ENCODE measurements at places on chromosomes 3 and 15. TPM values are rescaled to one million over a fixed set of nuclear protein-coding genes. Genes with fewer than 3 reads are reported as not detected.

DNA sequence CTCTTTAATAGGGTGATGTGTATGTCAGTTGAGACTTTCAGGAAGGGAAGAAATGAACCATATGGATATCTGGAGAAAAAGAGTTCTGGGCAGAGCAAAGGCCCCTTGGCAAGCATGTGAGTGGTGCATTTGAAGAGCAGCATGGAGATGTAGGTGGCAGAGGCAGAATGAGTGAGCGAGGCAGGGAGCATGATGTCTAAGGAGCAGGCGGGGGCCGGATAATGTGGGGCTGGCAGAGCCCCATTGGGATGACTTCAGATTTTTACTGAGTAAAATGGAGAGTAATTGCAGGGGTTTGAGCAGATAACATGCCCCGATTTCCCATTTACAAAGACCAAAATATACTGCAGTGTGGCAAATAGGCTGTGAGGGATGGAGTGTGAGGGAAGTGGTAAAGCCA, 52.9 kb upstream of the PLCL2 start:
- peaks cover 4% of the 10 kb centered on the region for H3K4me1 ChIP-seq
- H3K27ac ChIP-seq, result no peak overlapping the region
- no peak overlapping the region for H3K4me3 ChIP-seq
- no peaks in the 10 kb centered on the region for H3K36me3 ChIP-seq

DNA sequence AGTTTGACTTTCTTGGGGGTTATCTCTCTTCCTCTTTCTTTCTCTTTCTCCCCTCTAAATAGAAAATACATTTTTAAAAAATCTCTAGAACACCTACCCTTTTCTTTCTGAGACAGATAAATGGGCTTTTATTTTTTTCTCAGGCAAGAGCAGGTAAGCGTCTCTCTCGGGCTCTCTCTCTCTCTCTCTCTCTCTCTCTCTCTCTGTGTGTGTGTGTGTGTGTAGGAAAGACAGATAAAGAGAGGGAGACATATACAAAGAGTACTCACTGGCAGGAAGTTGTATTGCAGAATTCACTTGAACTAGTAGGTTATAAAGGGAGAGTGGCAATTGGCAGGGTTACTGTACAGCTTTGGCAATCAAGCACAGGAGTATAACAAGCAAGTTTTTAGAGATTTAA, 118.1 kb upstream of the LSAMP start:
- no peaks in the 10 kb centered on the region for H3K36me3 ChIP-seq
- no peaks in the 10 kb centered on the region for H3K27me3 ChIP-seq
- H3K4me1 ChIP-seq, result no peaks in the 10 kb centered on the region

GRCh38 chr3:194500198-194500597, 13.4 kb upstream of the ATP13A3 start:
- no peaks in the 10 kb centered on the region for H3K27me3 ChIP-seq
- no peak overlapping the region for H3K4me3 ChIP-seq
- peaks cover 7% of the 10 kb centered on the region for H3K4me1 ChIP-seq
- H3K27ac ChIP-seq, result no peak overlapping the region

GRCh38 chr3:139537361-139537760, 2.2 kb downstream of the RBP1 start:
- peaks cover 69% of the 10 kb centered on the region for H3K4me1 ChIP-seq
- H3K27me3 ChIP-seq, result peaks cover 15% of the 10 kb centered on the region
- no peak overlapping the region for H3K4me3 ChIP-seq
- no peak for DNase-seq
- H3K36me3 ChIP-seq, result no peaks in the 10 kb centered on the region

DNA sequence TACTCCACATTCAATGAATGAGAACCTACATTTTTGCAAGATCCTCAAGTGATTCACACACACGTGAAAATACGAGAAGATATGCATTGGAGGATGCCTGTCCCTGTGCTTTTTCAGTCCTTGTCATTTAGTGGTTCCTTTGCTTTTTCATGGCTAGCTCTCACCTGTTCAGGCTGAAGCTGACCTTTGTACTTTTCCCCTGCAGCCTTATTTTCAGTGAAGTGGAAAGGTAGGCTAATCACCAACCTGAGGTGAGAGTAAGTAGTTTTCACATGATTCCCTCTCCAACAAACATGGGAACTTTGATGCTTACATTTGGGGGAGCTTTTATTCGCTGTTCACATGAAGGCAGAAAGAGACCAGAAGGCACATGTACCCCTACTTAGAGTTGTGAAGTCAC, 8.3 kb downstream of the ITPR1 start:
- H3K36me3 ChIP-seq, result peaks cover 29% of the 10 kb centered on the region
- no peaks in the 10 kb centered on the region for H3K4me1 ChIP-seq
- no peaks in the 10 kb centered on the region for H3K27me3 ChIP-seq
- H3K4me3 ChIP-seq, result no peak overlapping the region
- DNase-seq, result no peak

GRCh38 chr3:58307639-58308215, 1.4 kb downstream of the HTD2 start:
- H3K36me3 ChIP-seq, result peaks cover 34% of the 10 kb centered on the region
- no peaks in the 10 kb centered on the region for H3K27me3 ChIP-seq
- H3K27ac ChIP-seq, result peak overlapping the region; percentile 96
- no peak for DNase-seq
- H3K4me3 ChIP-seq, result peak overlapping the region; percentile 89
- H3K4me1 ChIP-seq, result peaks cover 17% of the 10 kb centered on the region

Gene FGD5
- 19.9 TPM for total RNA-seq

GRCh38 chr15:24956111-24956838, 1.5 kb downstream of the SNRPN start:
- H3K27me3 ChIP-seq, result no peaks in the 10 kb centered on the region
- peak overlapping the region; percentile 78 for H3K27ac ChIP-seq
- H3K4me3 ChIP-seq, result peak overlapping the region; percentile 62
- H3K36me3 ChIP-seq, result no peaks in the 10 kb centered on the region
- no peaks in the 10 kb centered on the region for H3K4me1 ChIP-seq

DNA sequence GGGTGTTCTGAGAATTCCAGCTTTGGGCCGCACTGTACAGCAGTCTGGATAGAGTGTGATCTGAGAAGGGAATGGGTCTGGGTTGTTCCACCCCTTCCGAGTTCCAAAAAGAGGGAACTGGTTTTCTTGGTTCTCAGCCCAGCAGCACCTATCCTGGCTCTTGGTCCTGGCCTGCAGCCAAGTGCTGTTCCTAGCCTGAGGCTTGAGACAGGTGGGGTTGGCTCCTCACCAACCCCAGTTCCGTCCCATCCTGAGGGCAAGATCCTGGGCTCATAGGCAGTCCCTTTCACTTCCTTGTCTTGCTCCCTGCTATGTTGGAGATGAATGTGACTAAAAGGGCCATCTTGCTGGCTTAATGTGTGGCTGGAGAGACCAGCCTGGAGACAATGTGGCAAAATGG, 15.2 kb downstream of the IVD start:
- no peak overlapping the region for H3K4me3 ChIP-seq
- H3K36me3 ChIP-seq, result no peaks in the 10 kb centered on the region
